ENCODE measurements at places on chromosomes 3 and 15.
A peak's percentile ranks its signal among the peaks of the same experiment; 100 is the strongest.

GRCh38 chr3:127067116-127067910, 84.4 kb downstream of the PLXNA1 start:
- no peak for DNase-seq

DNA sequence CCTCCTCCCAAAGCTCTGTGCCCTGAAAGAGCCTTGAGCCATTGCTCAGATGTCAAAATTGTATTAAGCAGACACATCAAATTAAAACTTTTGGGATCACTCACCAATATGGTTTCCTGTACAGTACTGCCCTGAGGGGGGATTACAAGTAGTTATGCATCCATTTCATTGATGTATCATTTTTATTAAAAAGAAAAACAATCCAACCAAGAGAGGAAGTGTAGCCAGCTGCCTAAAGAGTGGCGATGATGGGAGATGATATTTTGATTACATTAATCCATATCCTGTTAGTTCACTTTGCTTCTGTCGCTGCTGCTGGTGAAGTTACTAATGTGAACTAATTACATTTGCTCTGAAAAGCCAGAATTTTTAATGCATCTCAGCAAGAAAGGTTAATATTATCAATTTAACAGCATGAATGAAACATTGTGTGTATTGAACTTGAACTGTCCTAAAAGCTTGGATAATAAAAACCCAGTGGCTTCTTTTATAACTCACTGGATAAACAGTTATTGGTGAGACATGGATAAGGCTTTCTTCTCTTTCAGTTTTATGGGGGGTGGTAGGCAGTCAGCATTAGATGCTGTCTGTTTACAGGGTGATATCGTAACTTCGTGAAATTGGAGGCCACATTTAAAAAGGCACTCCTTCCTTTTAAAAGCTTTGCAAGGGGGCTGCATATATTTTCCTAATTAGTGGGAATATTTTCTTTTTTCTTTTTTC, 87.7 kb downstream of the IGF1R start:
- DNase-seq = no peak

DNA sequence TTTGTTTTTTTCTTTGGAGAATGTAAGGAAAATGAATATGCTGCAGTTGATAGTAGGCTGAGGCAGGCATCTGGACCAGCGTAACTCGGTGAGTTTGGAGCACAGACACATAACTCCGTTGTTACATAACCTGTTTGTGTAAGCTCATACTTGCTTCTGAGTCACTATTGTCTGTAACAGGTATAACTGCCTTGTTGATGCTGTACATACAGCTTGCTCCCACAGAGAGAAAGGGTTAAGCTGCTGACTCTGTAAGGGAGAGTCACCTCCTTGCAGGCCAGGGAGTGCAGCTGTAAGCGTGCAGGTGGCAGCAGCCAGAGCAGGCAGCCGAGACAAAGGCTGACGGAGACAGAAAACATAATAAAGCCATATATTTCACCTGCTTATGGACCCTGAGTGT, 20.4 kb downstream of the RETNLB start:
- no peak for DNase-seq

GRCh38 chr15:33292717-33293307, 18.0 kb upstream of the RYR3 start:
- DNase-seq = no peak

GRCh38 chr3:149277331-149277813, 55.7 kb upstream of the CP start:
- peak; percentile 35 for DNase-seq

DNA sequence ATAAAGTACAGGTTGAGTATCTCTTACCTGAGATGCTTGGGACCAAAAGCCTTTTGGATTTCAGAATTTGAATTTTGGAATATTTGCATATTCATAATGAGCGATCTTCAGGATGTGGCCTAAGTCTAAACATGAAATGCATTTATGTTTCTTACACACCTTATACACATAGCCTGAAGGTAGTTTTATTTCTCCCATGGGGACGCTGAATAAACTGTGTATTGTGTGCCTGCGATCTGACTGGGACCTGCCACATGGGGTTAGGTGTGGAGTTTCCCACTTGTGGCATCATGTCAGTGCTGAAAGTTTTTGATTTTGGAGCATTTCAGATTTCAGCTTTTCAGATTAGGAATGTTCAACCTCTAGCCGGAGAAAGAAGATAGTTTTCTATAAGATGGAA, 35.5 kb downstream of the UBE2E2 start:
- DNase-seq = no peak

DNA sequence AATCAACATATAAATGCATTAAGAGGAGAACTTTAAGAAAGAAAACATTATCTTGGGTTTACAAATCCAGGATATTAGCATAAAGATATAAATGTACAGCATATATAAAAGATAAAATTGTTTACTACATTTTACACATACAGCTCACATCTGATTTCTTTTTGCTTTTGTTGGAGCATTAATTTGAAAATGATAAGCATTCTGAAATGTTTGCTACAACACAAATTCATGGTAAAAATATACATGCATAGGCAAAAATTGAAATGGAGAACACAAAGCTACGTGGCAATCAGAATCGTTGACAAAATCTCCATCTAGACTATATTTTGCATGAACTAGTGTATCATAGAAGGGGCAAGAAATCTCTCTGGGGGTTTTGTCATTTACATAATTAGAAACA, 159.1 kb downstream of the TIGIT start:
- no peak for DNase-seq

DNA sequence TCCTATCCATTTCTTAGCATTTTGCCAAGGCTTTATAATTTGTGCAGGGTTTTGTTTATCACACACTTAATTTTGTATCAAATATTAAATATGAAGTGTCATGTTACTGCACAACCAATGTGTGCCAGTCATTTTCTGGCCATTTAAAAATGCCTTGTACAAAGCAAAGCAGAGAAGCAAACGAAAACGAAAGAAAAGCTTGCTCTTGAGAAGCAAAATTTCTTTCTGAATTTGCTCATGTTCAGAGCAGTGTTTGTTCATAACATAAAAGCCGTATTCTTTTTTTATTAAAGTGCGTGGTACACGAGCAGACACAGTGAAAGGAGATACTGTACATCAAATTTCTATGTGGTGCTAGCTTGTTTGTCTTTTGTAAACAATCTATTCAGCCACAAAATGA, 792.6 kb downstream of the NAALADL2 start:
- no peak for DNase-seq

GRCh38 chr3:185914911-185915629, 22.7 kb downstream of the TRA2B start:
- DNase-seq = no peak

DNA sequence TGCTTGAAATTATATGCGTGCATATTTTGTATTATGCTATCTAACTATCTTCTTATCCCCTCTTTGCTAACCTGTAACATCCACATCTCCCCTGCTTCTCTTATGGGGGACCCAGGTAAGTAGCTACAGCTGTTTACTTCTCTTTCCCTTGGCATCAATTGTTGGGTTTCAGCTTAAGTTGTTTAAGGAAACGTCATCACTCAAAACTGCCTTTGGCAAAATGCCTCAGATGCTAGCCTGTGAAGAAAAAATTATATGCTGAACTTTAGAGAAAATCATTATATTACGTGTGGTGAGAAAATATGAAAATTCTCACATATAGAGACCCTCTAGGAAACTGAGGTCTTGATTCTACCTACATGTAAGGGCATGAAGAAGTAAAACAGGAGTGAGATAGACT, 447.0 kb upstream of the NECTIN3 start:
- peak; percentile 35 for DNase-seq

DNA sequence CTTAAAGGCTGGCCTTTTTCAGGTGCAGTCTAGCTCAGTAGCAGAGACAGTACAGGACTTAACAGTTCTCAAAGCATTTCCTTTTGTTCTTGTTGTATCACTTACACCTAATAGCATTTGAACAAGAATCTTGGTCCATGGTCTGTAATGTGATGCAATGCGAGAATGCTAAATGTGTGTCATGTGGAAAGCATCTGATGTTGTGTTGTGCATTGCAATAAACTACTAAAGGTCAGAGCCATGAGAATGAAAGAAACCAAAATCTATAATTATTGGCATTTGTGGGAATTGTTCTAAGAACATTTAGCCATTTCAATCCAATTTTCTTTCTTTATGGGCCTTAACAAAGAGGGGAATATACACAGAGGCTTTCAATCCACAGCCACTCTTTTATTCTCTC, 324.5 kb upstream of the ROBO2 start:
- DNase-seq = no peak

DNA sequence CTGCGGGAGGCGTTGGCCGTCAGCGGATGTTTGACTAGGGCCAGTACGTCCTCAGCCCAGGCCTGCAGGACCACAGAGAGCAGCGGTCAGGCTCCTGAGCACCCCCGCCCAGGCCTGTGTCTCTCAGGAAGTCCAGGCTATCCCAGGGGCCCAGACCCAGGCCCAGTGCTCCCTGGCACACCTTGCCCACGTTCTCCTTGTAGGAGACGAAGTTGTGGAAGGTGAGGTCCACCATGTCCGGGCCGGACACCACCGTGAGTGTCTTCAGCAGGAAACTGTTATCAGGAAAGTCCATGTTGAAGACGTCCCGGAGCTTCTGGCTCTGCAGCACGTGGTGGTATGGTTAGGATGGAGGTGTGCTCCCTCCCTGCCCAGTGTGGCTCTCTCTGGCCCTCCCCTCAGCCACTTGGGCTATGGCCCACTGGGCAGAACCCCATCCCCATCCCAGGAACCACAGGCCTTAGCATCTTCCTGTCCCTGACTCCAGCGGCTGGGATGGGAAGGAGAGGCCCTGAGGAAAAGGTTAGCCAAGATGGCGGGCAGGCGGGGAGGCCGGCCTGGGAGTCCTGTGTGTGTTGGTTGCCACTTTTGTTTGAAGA, 5.3 kb downstream of the PLCB2 start:
- no peak for DNase-seq

DNA sequence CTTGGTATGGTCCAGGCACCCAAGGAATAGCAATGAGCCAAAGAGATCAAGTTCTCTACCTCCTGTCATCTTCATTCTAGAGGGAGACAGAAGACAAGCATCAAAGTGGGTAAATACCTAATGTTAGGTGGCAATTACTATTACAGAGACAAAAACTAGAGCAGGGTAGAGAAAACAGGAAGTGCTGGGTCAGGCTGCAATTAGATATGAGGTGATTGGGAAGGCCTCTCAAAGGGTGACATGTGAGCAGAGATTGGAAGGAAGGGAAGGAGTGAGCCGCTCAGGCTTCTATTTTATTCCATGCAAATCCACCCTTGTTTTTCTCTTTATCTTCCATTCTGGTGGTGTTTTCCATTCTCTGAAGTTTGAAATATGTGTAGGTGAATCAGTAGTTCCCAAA, 37.4 kb downstream of the EBLN2 start:
- DNase-seq = no peak

GRCh38 chr3:137468446-137468845, 295.7 kb upstream of the SOX14 start:
- no peak for DNase-seq

DNA sequence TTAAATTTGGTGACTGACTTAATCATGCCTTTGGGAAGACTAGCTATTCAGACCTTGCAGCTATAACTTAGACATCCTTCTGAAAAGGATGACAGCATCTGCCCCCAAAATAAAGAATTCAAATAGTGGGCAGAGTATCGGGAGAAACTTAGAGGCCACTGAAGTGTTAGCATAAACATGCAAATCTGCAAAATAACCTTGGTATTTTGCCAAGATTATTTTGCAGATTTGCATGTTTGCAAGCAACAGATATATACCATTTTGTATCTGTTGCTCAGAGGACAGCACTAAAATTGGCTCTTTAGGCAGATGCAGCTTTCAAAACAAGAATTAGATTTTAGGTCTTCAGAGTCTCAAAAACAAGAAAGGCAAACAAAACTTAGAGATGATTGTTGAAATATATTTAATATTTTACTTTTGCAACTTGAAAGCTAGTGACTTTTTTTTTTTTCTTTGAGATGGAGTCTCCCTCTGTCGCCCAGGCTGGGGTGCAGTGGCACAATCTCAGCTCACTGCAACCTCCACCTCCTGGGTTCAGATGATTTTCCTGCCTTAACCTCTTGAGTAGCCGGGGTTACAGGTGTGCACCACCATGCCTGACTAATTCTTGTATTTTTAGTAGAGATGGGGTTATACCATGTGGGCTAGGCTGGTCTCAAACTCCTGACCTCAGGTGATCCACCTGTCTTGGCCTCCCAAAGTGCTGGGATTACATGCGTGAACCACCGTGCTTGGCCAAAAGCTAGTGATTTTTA, 47.8 kb downstream of the KBTBD8 start:
- DNase-seq = no peak

GRCh38 chr3:16186086-16186485, 11.6 kb downstream of the GALNT15 start:
- no peak for DNase-seq

DNA sequence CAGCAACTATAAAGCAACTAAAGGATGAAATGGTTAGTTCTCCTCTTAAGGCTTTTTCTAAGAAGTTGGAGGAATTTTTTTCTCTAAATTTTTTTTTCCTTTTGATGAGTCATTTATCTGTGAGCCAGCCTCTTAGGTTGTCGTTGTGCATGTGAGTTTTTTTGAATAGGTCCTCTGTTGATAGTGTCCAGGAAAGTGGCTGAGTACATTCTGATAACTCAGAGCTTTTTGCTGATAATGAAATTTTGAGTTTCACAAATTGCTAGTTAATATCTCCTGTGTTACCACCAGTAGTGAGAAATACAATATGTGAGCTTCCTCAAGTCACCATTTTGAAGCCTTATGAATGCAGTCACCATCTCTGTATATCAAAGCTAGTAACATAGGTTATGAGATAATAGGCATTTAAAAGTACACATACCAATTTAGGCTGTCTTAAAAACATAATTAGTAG, 7.1 kb upstream of the LXN start:
- no peak for DNase-seq

DNA sequence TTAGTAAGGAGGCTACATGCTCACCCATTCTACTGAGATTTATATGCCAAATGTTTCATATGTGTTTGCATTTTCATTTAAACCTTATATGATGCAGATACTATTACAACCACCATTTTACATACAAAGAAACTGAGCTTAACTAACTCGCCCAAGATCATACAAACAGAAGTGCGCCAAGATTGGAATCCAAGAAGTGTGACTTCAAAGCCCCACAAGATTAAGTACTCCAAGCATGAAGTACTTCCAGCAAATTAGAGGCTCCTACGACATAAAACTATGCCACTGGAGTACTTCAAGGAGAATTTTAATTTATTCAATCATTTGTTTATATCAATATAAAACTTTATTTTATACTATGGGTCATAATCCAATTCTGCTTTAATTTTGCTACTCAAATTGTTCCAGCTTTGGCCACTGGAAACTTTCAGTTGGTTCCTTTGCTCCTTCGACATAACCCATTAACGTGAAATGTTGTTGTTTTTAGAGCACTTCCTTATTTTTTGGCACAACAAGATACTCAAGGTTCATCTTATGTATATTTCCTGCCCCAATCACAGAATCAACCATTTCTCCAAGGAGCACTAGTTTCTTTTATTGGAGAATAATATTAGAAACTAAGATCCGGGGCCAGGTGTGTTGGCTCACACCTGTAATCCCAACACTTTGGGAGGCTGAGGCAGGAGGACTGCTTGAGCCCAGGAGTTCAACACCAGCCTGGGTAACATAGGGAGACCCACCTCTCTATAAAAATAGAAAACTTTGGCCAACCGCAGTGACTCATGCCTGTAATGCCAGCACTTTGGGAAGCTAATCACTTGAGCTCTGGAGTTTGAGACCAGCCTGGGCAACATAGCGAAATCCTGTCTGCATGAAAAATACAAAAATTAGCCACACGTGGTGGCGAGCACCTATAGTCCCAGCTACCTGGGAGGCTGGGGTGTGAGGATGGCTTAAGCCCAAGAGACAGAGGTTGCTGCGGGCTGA, 10.4 kb downstream of the INO80 start:
- no peak for DNase-seq

GRCh38 chr15:29289173-29289572, 19.6 kb upstream of the NSMCE3 start:
- no peak for DNase-seq
